EL (cell line): ENCODE measurements at places on chromosomes 4 and X.

DNA sequence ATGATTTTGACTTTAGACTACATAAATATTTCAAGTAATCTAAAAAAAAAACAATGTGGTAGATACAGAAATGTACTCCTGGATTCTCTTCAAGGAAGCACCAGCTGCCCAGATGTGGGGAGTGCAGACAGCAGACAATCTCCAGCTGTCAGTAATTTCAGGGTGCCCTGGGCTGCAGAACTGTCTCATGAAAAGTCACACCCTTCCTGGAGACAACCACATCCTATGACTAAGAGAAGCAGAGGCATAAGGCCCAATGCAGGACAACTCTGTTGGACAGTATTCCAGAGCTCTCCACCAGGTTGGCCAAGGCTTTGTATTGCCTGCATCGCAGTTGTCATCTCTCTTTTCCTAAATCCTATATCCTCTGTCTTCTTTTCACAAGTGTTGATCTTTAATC is 34.4 kb upstream of the BLTP1 start:
- no peak for DNase-seq

DNA sequence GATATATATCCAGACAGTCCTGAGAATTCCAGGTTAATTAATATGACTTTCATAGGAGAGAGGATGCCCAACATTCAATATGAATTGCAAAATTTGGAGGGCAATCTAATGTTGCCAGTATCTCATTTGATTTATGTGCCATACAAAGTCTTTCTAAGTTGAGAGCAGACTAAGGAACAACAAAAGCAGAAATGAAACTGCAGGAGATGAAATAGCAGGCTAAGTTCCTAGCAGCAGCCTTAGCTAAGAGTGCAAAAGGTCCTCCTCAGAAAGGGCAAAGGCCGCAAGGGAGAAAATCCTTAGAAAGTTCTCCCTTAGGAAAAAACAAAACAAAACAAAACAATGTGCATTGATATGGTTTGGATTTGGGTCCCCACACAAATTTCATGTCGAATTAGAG is 602.9 kb upstream of the HTR2C start:
- no peak for DNase-seq

GRCh38 chr4:156999175-156999517 is 27.5 kb upstream of the PDGFC start:
- peak; percentile 99 for DNase-seq

DNA sequence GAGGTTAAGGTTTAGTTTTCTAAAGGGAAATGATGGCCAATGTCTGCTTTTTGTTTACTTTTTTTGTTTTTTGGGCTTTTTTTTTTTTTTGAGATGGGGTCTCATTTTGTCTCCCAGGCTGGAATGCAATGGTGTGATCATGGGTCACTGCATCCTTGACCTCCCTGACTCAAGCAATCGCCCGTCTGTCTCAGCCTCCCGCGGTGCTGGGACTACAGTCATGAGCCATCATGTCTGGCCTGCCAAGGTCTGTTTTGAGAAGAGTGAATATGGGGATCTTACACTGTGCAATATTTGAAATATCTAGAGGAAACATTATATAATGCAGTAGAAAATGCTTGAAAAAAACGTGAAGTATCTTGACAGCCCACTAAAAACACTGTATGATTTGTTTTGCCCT is 162.5 kb downstream of the GASK1B start:
- DNase-seq, result no peak

- peak; percentile 81 for DNase-seq
These were observed 20.0 kb downstream of the CFAP97 start for GRCh38 chr4:185183622-185184281.

- DNase-seq, result peak; percentile 82
These were observed 49.0 kb upstream of the VEGFC start for GRCh38 chr4:176841711-176842112.
